ENCODE measurements at places on chromosomes 16 and 17.

GRCh38 chr17:19447085-19447583 is 36.1 kb downstream of the RNF112 start:
- peak; percentile 84 for DNase-seq

DNA sequence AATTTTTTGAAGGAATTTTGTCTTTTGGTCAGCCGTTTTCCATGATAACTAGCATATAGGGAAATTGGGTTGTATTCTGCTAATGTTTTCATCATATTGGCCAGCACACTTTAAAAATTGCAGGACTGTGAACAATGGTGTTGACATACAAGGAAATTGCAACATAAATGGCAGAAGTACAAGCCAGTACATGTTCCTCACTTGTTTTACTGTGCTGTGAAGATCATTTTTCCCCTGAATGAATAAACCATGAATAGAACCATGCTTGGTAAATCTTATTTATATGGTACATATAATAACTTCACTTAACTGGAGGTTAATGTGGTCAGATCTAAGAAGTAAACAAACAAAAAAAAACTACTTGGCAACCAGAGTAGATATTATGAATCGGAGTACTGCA is 22.8 kb downstream of the OMG start:
- DNase-seq: peak; percentile 63

DNA sequence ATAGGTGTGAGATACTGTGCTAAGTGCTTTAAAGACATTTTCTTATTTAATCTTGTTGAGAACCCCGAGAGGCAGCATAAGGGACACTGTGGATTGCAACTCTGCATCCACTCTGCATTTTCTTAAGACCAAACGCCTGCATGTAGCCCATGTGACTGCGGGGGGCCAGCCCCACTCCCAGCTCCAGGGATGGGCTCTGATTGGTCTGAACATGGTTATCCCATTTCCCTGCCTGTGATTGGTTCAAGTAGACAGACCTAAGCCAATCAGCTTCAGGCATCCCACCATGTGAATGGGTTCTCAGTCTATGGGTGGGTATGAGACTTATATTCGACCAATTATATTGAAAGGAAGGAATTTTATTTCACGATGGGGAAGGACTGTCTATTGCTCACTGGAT is 33.2 kb upstream of the USP7 start:
- no peak for DNase-seq

DNA sequence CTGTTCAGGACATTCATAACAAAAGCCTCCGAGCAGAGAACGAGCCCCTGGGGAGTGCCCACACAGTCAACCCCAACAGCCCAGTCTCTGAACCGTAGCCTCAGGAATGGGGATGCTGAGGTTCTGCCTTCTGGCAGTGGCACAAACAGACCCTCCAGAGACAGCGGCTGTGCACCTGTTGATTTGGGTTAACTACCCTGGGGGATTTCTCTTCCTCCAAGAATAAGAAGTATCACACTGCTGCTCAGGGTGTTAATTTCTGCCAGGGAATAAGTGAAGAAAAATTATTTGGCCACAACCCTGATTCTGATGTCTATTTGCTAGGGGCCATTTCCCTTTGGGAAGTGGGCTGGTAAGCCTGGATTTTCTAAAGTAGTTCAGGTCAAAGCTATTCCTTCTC is 51.0 kb upstream of the PIRT start:
- no peak for DNase-seq

- DNase-seq: no peak
Observed at GRCh38 chr17:30495586-30495985, 18.4 kb downstream of the GOSR1 start.

DNA sequence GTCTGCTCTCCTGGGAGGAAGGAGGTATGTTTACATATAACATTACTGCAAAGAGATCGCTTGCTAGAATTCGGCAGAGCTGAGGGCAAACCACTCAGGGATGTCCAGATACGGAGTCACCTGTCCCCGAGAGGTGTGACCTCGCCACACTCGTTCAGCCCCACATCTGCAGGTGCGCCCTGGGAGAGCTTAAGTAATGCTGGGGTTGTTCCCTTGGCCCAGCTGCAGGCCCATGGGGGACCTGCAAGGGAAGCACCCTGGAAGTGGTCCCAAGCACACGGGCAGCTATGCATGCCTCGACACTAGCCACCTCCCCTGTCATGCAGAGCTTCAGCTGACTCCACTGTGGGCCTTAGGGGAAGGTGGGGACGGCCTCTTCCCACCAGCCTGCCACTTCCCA is 22.2 kb downstream of the USP22 start:
- DNase-seq: no peak

GRCh38 chr16:3589991-3590701 is 12.9 kb upstream of the NLRC3 start:
- DNase-seq: no peak

GRCh38 chr17:82915757-82916027 is 75.9 kb upstream of the ZNF750 start:
- DNase-seq: no peak

DNA sequence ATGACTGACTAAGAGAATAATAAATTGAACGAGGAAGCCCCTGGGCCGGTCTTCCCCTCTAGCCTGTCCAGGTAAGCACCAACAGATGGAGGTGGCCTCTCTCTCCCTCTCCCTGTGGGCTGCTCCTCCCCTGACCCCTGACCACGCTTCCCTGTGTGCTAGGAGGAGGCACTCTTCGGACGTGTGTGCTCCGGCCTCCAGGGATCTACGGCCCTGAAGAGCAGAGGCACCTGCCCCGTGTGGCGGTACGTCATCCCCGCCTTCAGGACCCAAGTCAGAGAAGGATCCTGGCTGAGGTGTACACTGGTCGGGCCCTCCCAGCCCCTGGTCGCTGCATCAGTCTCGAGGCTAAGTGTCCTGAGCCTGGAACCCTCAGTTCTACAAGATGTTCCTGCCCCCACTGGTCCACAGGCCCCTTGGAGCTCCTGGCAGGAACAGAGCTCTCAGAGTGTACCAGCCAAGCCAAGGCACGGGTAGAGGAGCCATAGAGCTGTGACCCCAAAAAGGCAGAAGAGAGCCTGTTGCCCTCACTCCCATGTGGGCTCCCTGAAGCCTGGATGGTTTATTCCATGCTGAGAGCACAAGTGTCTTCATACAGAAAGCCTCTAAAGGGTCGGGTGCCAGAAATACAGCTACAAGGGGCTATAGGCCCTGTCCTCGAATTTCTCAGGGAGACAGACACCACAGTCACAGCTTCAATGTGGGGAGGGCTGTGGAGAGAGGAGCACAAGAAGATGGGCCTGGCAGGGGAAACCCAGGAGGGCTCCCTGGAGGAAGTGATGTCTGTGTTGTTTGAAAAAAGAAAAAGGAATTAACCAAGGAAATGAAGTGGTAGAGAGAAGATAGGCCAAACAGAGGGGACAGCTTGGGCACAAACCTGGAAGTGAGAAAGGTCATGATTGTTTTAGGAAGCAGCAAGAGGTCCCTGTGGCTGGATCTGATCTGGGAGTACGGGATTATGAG is 15.9 kb downstream of the SDR42E2 start:
- DNase-seq: no peak

DNA sequence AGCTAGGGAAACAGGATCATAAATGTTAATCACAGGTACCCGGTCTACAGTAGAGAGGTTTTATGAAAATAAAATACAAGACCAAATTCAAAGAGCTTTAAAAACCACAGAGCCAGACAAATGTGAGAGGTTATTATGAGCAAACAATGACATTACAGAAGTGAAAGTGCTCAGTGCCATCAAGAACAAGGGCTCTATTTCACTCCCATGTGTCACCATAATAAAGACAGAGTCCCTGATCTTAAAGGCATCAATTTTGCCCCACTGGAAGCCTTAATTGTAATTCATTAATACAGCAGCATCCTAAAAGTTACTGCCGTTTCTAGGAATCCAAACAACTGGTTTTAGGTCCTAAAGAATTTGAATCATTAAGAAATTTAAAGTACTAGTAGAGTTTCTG is 43.7 kb upstream of the CDRT4 start:
- no peak for DNase-seq

DNA sequence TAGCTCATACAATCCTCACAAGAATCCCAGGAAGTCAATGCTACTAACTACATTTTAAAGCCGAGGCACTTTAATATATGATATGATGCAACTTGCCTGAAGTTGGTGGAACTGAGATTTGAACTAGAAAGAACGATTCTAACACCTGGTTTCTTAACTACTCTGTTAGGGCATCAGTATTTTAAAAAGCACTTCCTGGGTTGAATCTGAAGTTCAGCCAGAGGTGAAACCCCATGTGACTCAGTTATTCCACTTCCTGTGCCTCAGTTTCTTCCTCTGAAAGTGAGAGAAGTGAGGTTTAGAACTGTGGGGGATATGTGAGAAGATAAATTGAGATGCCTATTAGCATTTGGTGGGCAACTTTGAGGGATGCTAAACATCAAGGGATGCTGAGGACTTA is 129.4 kb upstream of the ANKFN1 start:
- DNase-seq: no peak

GRCh38 chr17:15918661-15919259 is 26.2 kb upstream of the ADORA2B start:
- no peak for DNase-seq

DNA sequence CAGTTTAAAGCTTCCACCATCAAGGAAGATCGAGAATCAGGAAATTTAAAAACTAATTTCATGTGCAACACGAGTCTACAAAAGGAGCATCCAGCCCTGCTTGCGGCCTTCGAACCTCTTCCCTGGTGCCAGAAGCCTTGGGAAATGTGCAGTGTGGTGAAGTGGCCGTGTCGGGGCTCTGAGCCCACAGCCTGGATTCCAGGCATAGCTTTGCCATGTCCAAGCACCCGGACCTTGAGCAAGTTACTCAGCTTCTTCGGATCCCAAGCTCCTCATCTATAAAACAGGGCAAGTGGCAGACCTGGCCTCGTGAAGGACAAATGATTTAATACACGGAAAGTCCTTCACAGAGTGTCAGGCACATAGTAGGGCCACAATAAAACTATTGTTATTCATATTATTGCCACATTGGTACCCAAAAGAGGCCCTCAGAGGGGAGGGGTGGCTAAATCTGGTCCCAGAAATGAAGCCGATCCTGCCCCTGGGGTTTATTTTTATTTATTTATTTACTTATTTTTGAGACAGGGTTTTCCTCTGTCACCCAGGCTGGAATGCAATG is 34.8 kb downstream of the COTL1 start:
- DNase-seq: peak; percentile 89

DNA sequence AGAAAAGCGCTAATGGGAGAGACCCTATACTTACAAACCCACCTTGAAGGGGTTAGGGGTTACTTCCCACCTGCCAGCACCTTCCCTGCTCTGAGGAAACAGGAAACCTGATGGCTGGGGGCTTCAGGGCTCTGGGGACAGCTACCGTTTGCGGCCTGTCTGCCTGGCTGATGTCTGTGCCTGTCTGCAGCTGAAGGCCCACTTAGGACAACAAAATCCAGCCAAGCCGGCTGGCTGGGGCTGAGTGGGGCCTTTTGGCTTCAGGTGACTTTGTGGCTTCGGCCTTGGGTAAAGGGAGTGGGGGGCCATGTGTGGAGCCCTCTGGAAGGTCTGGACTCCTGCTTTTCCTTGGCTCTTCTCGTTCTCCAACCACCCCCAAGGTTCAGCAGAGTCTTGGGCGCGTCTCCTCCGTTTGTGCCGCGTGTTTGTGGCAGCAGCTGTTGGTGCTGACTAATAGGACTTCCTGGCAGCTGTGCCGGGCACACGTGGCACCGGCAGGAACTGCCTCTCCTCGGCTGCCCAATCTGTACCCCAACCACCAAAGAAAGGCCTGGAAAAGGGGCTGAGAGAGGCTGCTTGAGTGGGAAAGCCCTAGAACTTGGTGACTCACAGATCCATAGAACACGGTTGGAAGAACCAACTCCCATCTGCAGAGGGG is 186.7 kb downstream of the MSI2 start:
- no peak for DNase-seq

DNA sequence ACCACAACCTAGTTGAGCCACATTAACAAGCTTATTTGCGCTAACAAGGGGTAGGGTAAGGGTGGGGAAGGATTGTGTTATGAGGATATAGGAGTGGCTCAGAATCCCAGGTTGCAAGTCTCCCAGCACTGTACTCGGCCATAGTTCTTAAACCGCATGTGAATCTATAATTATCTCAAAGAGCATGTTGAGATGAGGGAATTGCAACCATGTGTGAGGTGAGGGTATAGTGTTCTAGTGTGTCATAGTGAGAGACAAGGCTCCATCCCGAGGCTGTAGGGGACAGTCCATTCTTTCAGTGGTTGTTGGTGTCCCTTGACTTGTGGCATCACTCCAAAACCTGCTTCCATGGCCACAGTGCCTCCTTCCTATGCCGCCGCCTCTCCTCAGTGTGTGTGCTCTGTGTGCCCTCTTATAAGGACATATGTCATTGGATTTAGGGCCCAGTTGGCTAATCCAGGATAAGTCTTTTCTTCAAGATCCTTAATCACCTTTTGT is 22.7 kb upstream of the ATP5MC1 start:
- no peak for DNase-seq

DNA sequence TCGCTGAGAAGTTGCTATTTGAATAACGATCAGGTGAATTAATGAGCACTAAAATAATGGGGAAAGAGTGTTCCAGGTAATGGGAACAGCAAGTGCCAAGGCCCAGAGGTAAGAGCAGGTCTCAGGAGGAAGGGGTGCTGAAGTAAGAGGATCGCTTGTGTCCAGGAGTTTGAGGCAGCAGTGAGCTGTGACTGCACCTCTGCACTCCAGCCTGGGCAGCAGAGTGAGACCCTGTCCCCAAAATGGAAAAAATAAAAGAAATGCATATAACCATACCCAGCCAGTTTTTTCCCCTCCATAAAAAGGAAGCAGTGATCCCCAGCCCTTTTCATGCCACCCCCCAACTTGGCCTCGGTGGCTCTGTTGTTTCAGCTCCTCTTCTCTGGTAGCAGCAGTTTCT is 16.8 kb upstream of the HAS3 start:
- no peak for DNase-seq

DNA sequence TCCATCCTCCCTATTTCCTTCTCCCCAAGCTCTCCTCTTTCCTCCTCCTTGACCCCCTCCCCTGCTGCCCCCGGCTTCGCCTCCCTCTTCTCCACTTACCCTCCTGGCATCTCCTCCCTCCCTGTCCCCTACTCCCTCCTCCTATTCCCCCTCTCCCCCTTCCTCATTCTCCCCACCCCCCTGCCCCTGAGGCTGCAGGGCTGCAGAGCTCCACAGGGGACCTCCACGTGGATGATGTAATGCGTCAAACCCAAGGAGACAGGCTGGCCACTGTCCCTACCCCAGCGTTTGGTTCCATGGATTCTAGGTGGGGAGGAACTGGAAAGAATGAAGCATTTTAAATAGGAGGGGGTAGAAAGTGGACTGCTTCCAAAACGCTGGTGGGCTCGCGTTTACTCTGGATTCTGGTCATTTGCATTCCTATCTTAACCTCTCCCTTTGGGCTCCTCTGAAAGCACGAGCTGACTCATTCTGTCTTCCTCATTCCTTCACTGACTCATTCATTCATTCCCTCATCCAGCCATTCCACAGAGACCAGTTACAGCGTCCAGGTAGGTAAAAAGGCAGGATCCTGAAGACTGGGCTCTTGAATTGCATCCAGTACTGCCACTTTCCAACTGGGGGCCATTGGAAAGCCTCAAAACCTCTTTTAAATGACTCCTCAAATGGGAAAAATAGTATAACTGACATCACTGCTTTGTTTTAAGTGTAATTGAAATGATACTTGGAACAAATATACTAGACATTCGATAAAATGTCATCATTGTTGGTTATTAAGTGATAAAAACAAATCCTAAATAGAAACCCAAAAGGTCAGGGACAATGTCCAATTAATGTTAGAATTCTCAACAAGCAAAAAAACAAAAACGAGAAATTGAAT is 943 bp upstream of the COTL1 start:
- DNase-seq: peak; percentile 84

GRCh38 chr16:14063618-14064581 is 7.2 kb upstream of the MRTFB start:
- DNase-seq: no peak

Data from GM03348 (cell line).